ENCODE measurements at places on chromosomes 6 and 20. TPM values are rescaled to one million over a fixed set of nuclear protein-coding genes. Genes with fewer than 3 reads are reported as not detected.

Gene TSPO2
- total RNA-seq = not detected

Gene SAMD5
- total RNA-seq = not detected

GRCh38 chr6:128363020-128363813, 157.2 kb downstream of the PTPRK start:
- H3K4me3 ChIP-seq = no peak overlapping the region
- no peak overlapping the region for H3K27ac ChIP-seq
- no peak for DNase-seq
- H3K4me1 ChIP-seq = no peaks in the 10 kb centered on the region
- no peaks in the 10 kb centered on the region for H3K36me3 ChIP-seq

Gene WFDC13
- total RNA-seq = not detected

GRCh38 chr6:137692806-137693205, 174.3 kb upstream of the TNFAIP3 start:
- no peak for DNase-seq
- no peaks in the 10 kb centered on the region for H3K36me3 ChIP-seq
- no peak overlapping the region for H3K4me3 ChIP-seq
- no peaks in the 10 kb centered on the region for H3K4me1 ChIP-seq

- H3K36me3 ChIP-seq = no peaks in the 10 kb centered on the region
- peaks cover 66% of the 10 kb centered on the region for H3K27me3 ChIP-seq
- peaks cover 2% of the 10 kb centered on the region for H3K4me1 ChIP-seq
Measured at GRCh38 chr6:167399051-167399387, 74.1 kb downstream of the TTLL2 start.

DNA sequence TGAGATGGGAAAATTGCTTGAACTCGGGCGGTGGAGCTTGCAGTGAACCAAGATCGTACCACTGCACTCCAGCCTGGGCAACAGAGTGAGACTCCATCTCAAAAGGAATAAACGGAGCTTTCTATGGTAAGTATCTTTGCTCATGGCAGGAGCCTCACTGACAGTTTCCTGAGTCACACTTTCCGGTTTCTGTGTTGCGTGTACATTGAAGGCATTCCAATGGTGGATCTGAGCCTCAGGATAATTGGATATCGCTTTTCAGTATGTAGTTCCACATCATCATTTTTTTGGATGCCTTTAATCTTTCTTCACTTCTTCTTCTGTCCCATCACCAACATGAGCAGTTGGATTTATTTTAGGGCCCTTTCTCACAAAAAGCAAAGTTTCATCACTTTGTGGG, 28.6 kb upstream of the GTSF1L start:
- no peak overlapping the region for H3K4me3 ChIP-seq
- H3K27me3 ChIP-seq = peaks cover 24% of the 10 kb centered on the region
- DNase-seq = no peak

Gene MRPL14
- 13.7 TPM for total RNA-seq

GRCh38 chr6:119077643-119078375, 655 bp downstream of the FAM184A start:
- no peaks in the 10 kb centered on the region for H3K36me3 ChIP-seq
- H3K4me3 ChIP-seq = peak overlapping the region; percentile 97
- DNase-seq = peak; percentile 36
- peak overlapping the region; percentile 98 for H3K27ac ChIP-seq
- H3K27me3 ChIP-seq = no peaks in the 10 kb centered on the region

GRCh38 chr6:45780523-45780922, 235.1 kb downstream of the CLIC5 start:
- H3K4me3 ChIP-seq = no peak overlapping the region
- H3K27me3 ChIP-seq = peaks cover 4% of the 10 kb centered on the region

Gene NEDD9
- total RNA-seq = 63.5 TPM

Gene BCKDHB
- 13.2 TPM for total RNA-seq

GRCh38 chr6:32941214-32941768, 463 bp upstream of the HLA-DMB start:
- peak overlapping the region; percentile 90 for H3K4me3 ChIP-seq
- DNase-seq = peak; percentile 15
- peak overlapping the region; percentile 97 for H3K27ac ChIP-seq
- peaks cover 4% of the 10 kb centered on the region for H3K36me3 ChIP-seq

DNA sequence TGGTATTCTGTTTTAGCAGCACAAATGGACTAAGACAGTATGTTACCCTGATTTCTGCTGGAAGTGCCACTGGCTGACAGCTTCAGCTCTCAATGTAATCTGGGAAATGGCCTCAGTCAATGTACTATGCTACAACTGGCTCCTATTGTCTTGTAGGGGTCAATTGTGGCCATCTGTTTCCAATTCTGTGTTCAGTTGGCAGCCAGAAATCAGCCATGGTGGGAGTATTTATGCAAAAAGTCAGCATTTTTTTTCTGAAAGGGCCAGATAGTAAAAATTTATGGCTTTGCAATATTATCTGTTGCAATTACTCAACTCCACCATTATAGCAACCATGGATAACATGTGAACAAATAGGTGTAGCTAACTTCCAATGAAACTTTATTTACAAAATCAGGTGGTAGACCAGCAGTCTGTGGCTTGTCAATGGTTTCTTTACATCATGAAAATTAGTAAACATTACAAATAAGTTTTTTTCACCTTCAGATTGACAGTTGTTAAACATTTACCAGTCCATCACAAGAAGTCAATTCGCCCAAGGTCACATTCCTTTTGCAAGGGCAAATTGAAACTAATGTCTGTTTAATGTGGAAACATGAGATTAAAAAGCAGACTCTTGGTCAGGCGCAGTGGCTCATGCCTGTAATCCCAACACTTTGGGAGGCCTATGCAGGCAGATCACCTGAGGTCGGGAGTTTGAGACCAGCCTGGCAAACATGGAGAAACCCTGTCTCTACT, 58.3 kb upstream of the TSHZ2 start:
- no peak overlapping the region for H3K27ac ChIP-seq
- no peaks in the 10 kb centered on the region for H3K4me1 ChIP-seq
- no peak overlapping the region for H3K4me3 ChIP-seq
- no peaks in the 10 kb centered on the region for H3K36me3 ChIP-seq
- no peak for DNase-seq
- peaks cover 9% of the 10 kb centered on the region for H3K27me3 ChIP-seq

GRCh38 chr6:135323202-135323668, 142.1 kb downstream of the MYB start:
- H3K4me3 ChIP-seq = no peak overlapping the region
- no peak overlapping the region for H3K27ac ChIP-seq
- no peaks in the 10 kb centered on the region for H3K4me1 ChIP-seq
- DNase-seq = no peak

Gene HACE1
- 11.0 TPM for total RNA-seq

Gene BEND3
- total RNA-seq = 1.4 TPM

GRCh38 chr6:149942461-149942829, 631 bp downstream of the ULBP2 start:
- peak overlapping the region; percentile 94 for H3K27ac ChIP-seq
- H3K36me3 ChIP-seq = no peaks in the 10 kb centered on the region
- peaks cover 40% of the 10 kb centered on the region for H3K27me3 ChIP-seq
- peak overlapping the region; percentile 92 for H3K4me3 ChIP-seq
- no peak for DNase-seq

GRCh38 chr20:9322661-9323060, 191.7 kb upstream of the LAMP5 start:
- no peaks in the 10 kb centered on the region for H3K27me3 ChIP-seq
- no peaks in the 10 kb centered on the region for H3K36me3 ChIP-seq
- DNase-seq = no peak

Gene KIZ
- total RNA-seq = 23.0 TPM

DNA sequence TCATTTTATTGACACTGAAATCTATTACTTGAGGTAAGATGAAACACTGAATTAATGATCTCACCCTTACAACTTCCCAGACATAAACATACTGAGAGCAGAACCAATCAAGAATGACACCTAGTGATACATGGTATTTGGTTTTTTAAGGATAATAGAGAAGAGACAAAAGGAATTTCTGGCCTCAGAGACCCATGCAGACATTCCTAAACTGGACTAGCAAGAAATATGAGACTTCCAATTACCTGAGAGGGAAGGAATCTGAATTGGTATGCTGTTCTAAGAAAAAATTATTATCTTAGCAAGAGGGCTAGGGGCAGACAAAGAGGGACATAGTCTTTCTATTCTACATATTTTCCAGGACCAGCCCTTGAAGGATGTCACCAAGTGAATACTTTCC, 141.1 kb downstream of the BMP5 start:
- H3K36me3 ChIP-seq = no peaks in the 10 kb centered on the region
- DNase-seq = no peak
- H3K27ac ChIP-seq = no peak overlapping the region
- H3K4me3 ChIP-seq = no peak overlapping the region
- no peaks in the 10 kb centered on the region for H3K4me1 ChIP-seq

DNA sequence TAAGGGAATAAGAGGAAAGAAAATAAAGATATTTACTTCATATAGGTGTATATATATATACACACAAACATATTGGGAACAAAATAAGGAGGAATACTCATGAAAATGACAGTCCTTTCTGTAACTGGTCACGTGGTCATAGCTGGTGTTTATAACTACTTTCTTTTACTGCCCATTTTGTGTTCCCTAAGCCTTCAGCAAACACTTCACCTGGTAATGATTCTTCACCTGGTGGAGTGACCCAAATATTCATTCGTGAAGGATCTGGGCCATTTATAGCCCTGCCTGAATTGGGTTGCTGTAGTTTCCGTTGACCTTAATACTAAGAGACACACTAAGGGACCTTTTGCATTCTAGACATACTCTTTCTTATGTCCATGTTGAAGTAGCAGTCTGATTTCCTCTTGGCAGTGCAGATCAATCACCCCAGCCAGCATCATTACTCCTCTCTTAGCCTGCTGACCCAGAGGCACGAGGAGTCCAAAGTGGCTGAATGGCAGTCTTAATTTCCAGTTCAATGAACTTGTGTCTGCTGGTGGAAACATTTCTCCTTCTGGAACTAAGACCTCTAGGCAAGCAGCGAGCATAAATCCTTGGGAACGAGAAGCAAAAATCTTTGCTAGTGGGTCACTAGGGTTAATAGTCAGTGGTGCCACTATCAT, 39.9 kb upstream of the IYD start:
- H3K27ac ChIP-seq = no peak overlapping the region
- no peaks in the 10 kb centered on the region for H3K4me1 ChIP-seq
- no peak overlapping the region for H3K4me3 ChIP-seq

- no peaks in the 10 kb centered on the region for H3K27me3 ChIP-seq
- no peak for DNase-seq
- H3K27ac ChIP-seq = no peak overlapping the region
- no peaks in the 10 kb centered on the region for H3K36me3 ChIP-seq
- no peak overlapping the region for H3K4me3 ChIP-seq
- no peaks in the 10 kb centered on the region for H3K4me1 ChIP-seq
Measured at GRCh38 chr6:66771626-66772025, 1064.6 kb upstream of the EYS start.

DNA sequence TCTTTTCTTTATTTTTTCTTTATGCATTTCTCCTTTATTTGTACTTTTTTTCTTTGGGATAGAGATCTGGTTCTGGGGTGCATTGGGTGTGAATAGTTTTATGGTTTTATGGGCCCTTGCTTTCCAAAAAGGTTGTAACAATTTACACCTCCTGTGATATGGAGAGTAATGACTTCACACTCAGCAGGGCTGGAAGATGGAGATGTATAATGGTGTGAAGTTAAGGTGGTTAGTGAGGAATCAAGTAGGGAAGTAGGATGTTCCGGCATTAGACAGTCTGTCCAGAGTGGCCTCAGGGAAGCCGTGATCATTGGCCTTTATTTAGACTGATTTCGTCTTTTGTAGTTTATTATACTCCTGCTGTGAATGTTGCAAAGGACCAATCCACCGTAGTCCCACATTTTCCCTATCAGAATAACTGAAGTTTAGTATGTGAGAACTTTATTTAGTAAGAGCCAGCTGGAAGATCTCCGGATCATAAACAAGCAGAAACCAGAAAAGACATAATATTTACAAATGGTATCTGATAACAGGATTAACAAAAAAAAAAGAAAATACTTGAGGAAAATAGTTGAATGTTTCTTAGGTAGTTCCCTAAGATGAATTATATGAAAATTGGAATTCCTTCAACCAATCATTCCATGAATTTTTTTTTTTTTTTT, 255.5 kb downstream of the TBC1D7 start:
- no peak overlapping the region for H3K4me3 ChIP-seq
- no peak overlapping the region for H3K27ac ChIP-seq
- peaks cover 47% of the 10 kb centered on the region for H3K27me3 ChIP-seq
- H3K4me1 ChIP-seq = peaks cover 2% of the 10 kb centered on the region

GRCh38 chr6:130933712-130934200, 106.5 kb downstream of the SMLR1 start:
- H3K4me3 ChIP-seq = no peak overlapping the region
- H3K27ac ChIP-seq = no peak overlapping the region
- H3K4me1 ChIP-seq = no peaks in the 10 kb centered on the region
- no peaks in the 10 kb centered on the region for H3K27me3 ChIP-seq
- no peaks in the 10 kb centered on the region for H3K36me3 ChIP-seq

GRCh38 chr20:17565169-17565845, 4.6 kb upstream of the DSTN start:
- peaks cover 4% of the 10 kb centered on the region for H3K4me1 ChIP-seq
- peaks cover 2% of the 10 kb centered on the region for H3K36me3 ChIP-seq
- no peak overlapping the region for H3K4me3 ChIP-seq
- H3K27ac ChIP-seq = peak overlapping the region; percentile 2

Gene TAGAP
- total RNA-seq = 340 TPM
